ENCODE measurements at places on chromosomes 5 and 9. TPM values are rescaled to one million over a fixed set of nuclear protein-coding genes. Genes with fewer than 3 reads are reported as not detected.
A peak's percentile ranks its signal among the peaks of the same experiment; 100 is the strongest.

- H3K4me3 ChIP-seq: no peak overlapping the region
- H3K4me1 ChIP-seq: peaks cover 5% of the 10 kb centered on the region
- H3K36me3 ChIP-seq: no peaks in the 10 kb centered on the region
- peak overlapping the region; percentile 27 for H3K27ac ChIP-seq
- no peaks in the 10 kb centered on the region for H3K27me3 ChIP-seq
These were observed 63.6 kb downstream of the SNX18 start for GRCh38 chr5:54580997-54581811.

- H3K4me3 ChIP-seq: no peak overlapping the region
- peaks cover 2% of the 10 kb centered on the region for H3K4me1 ChIP-seq
- H3K36me3 ChIP-seq: peaks cover 7% of the 10 kb centered on the region
- DNase-seq: no peak
These were observed 49.0 kb upstream of the LRRC14B start for GRCh38 chr5:142246-142810.

The FOXD4L3 gene
- total RNA-seq: not detected

DNA sequence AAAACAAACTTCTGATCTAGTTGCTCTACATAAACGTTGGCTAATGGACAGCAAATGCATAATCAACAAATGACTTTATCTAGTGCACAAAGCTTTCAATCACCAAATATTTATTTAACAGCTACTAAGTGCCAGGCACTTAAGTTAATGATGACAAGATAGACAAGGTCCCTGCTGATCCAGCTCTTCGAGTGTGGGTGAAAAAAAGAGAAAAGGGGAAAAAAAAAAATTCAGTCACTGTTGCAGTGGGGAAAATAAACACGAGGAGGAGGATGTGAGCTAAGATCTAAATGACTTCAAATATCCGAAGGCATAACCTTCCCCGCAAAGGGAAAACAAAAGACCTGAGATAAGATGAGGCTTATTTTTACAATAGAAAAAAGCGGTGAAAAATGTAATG is 9.6 kb downstream of the PSIP1 start:
- peak overlapping the region; percentile 47 for H3K4me3 ChIP-seq
- peaks cover 4% of the 10 kb centered on the region for H3K36me3 ChIP-seq
- peaks cover 29% of the 10 kb centered on the region for H3K4me1 ChIP-seq
- peak overlapping the region; percentile 74 for H3K27ac ChIP-seq
- H3K27me3 ChIP-seq: no peaks in the 10 kb centered on the region

DNA sequence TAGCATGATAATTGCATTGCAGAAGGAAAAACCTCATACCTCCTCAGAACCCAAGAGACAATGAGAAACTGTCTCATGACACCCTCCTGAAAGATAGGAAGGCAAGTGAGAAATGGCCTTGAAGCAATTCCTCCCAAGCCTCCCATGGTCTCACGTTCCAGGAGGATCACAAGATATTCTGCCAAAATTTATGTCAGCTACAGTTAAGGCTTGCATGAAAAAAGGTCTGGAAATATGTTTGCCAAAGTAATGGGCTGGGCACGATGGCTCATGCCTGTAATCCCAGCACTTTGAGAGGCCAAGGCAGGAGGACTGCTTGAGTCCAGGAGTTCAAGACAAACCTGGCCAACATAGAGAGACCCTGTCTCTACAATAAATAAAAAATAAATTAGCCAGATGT is 12.6 kb upstream of the HOMER1 start:
- no peak for DNase-seq
- H3K27me3 ChIP-seq: peaks cover 12% of the 10 kb centered on the region
- no peaks in the 10 kb centered on the region for H3K4me1 ChIP-seq
- H3K4me3 ChIP-seq: no peak overlapping the region
- H3K36me3 ChIP-seq: no peaks in the 10 kb centered on the region
- H3K27ac ChIP-seq: no peak overlapping the region

The PCDHGA5 gene
- not detected for total RNA-seq

DNA sequence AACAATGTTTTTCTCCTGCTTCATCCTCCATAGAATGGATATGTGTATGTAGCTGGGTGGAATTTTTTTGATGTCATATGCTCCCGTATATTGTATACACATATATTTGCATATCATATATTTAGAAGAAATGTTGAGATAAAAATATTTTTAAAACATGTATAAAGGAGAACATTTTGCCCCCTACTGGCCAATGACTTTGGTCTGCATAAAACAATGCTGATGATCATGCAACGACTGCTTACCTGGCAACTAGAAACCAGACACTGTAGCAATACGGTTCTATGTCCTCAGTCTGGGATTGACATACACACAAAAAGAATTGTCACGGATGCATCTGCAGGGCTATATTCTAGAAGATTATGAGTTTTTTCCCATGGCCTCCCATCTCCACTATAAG is 503.6 kb downstream of the ELAVL2 start:
- no peaks in the 10 kb centered on the region for H3K27me3 ChIP-seq
- DNase-seq: no peak
- H3K36me3 ChIP-seq: no peaks in the 10 kb centered on the region
- H3K27ac ChIP-seq: no peak overlapping the region
- H3K4me1 ChIP-seq: no peaks in the 10 kb centered on the region
- H3K4me3 ChIP-seq: no peak overlapping the region

- DNase-seq: no peak
These were observed 1.3 kb downstream of the ZNF131 start for GRCh38 chr5:43121913-43122484.

The PGM5 gene
- 0.16 TPM for total RNA-seq

The FGF1 gene
- not detected for total RNA-seq

- DNase-seq: no peak
- no peaks in the 10 kb centered on the region for H3K27me3 ChIP-seq
- no peak overlapping the region for H3K27ac ChIP-seq
These were observed 559.1 kb downstream of the CETN3 start for GRCh38 chr5:89850513-89850865.

The AK8 gene
- total RNA-seq: not detected

- peak overlapping the region; percentile 91 for H3K4me3 ChIP-seq
- H3K36me3 ChIP-seq: peaks cover 25% of the 10 kb centered on the region
- peak overlapping the region; percentile 100 for H3K27ac ChIP-seq
These were observed 22.3 kb downstream of the TCF7 start for GRCh38 chr5:134136771-134137170.
